ENCODE measurements at places on chromosomes 5 and 9. TPM values are rescaled to one million over a fixed set of nuclear protein-coding genes. Genes with fewer than 3 reads are reported as not detected.

Gene SUSD3
- total RNA-seq, result 4.0 TPM

Gene ASPN
- 0.78 TPM for total RNA-seq

Gene BTNL3
- total RNA-seq, result not detected

Gene SLC25A48
- not detected for total RNA-seq

Gene CRB2
- not detected for total RNA-seq

Gene DHX29
- total RNA-seq, result 37.7 TPM

Gene PCDHB10
- total RNA-seq, result under 0.01 TPM

Gene MOB3B
- total RNA-seq, result under 0.01 TPM

Gene IFNA13
- not detected for total RNA-seq

Gene NDOR1
- total RNA-seq, result 8.4 TPM

Gene SNX30
- 15.1 TPM for total RNA-seq

Gene APBA1
- 3.1 TPM for total RNA-seq

Gene GOLGA1
- total RNA-seq, result 7.3 TPM

Gene GRIN1
- total RNA-seq, result not detected

Gene LCN12
- total RNA-seq, result not detected

Gene RANBP17
- 2.3 TPM for total RNA-seq

Gene SHOC1
- total RNA-seq, result not detected

Gene PCDHA8
- total RNA-seq, result not detected

Gene PPP1R26
- total RNA-seq, result 16.0 TPM

Gene PKD2L2
- not detected for total RNA-seq

Gene ISL1
- not detected for total RNA-seq

Measured in subcutaneous preadipocyte (primary cell).